Right ventricle myocardium superior (tissue), 1 donor: ENCODE measurements at places on chromosomes 1 and 21.

DNA sequence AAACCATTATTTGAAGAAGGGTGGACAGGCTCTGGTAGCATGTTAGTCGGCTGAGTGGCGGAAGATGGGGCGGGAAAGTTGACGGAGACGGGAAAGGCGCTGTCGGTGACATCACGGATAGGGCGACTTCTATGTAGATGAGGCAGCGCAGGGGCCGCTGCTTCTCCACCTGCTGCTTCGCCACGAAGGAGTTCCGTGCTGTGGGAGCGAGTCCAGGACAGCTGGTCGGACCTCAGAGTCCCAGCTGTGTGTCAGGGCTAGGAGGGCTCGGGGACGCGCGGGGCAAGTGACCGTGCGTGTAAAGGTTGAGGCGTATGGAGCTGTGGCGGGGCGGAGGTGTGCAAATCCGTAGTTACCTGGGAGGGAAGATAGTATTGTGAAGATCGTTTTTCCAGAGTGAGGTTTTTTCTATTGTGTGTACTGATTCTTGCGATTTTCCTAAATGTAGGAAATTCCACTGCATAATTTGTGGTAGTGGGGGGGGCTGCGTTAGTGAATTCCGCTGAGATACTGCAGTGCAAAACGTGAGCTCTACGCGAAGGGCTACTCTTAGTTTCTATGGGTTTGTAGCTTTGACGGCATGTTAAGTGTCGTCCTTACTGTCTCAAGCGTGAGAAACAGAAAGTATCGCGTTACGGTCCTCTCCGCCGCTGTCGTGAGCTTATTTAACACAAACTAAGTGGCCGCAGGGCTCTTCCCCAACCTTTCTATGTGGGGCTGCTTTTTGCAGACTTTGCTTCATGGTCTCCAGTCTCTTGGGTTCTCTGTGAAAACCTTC lies 111.2 kb upstream of the NBPF11 start:
- peak; percentile 47 for DNase-seq

DNA sequence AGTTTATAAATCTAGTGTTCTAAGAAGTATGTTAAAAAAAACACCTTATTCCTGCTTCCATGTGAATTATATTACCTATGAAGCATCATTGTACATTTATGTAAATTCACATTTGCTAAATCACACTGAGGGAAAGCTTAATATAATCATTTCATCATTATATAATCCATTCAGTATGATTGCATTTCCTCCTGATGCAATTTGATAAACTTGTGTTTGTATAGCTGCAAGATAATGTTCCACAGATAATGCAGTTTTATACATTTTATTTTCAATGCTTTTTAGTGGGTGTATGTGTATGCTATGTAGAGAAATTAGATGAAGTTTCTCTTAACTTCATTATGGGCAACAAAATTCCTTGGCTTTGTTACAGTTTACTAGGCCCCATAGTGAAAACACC lies 79.6 kb downstream of the HS2ST1 start:
- DNase-seq = no peak

DNA sequence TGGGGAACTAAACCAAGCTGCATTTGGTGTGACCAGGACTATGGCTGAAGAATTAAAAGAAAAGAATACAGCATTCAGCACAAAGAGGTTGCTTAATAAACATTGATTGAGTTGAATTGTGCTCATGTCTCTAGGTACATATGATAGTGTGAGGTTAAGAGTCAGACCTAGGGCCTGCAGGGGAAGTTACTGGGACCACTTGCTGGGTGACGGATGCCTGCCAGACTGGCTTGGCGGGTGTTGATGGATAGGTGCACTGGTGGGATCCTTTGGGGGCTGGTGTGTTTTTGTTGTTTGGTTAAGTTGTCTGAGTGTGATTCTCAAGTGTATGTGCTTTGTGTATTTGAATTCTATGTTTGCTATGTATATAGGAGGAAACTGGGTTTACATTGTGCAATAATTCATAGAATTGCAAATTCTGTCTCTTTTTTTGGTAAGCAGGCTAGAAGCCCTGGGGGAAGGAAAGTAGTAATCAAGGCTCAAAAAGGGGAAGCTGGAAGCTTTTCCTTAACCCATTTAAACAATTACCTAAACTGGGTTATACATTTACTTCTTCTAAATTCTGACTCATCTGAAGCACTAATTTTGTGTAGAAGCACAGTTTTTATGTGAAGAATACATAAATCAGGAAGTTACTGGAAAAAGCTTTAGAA lies 1.8 kb downstream of the CD101 start:
- no peak for DNase-seq

DNA sequence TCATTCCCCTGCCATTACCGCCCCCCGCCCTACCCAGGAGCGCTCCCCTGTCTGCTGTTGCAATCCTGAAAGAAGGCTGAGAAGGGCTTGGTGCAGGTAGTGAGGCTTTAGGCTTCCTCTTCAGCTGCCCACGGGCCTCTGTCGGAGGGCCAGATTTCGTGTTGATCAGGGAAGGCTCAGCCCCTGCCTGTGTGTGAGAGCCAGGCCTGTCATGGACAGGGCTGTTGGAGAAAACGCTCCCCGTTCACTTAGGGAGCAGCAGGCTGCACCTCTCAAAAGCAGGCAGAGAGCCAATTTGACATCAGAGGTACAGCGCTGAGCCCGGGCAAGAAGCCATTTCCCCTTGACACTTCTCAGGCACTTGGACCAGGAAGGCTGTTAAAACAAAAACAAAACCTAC lies 19.0 kb downstream of the TEX35 start:
- DNase-seq = no peak

DNA sequence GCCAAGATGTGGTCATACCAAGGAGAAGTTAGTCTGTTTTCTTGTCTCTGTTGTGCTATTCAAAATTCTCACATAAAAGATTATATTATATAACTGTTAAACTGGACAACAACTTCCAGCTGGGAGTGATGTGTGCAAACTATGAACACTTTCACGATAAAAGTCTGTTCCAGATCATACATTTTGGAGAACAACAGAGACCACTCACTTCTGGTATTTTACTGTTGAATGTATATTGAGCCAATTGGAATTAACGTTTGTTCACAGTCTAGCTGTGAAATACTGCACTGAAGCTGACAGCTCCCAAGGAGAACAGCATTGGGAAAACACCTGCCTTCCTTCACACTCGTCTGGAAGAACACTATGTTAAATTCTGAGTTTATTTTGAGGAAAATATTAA lies 860 bp upstream of the SHCBP1L start:
- no peak for DNase-seq

DNA sequence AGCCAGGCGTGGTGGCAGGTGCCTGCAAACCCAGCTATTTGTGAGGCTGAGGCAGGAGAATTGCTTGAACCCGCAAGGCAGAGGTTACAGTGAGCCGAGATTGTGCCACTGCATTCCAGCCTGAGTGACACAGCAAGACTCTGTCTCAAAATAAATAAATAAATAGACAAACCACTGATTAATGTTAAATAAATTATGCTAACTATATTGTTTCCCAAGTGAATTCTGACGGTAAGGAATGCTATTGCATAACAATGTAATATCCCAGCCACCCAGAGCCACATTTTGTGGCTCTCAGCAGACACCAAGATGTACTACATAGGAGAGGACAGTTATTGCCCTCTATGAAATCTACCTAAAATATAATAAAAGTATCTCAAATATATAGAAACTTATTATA lies 55.4 kb downstream of the LPGAT1 start:
- DNase-seq = no peak

- peak; percentile 75 for DNase-seq
Observed at GRCh38 chr1:65309304-65310077, at the start of gene DNAJC6. Gene DNAJC6, plus strand, starts transcription at chr1:65309543. Its CDS starts 203 bp downstream, at chr1:65309746.

DNA sequence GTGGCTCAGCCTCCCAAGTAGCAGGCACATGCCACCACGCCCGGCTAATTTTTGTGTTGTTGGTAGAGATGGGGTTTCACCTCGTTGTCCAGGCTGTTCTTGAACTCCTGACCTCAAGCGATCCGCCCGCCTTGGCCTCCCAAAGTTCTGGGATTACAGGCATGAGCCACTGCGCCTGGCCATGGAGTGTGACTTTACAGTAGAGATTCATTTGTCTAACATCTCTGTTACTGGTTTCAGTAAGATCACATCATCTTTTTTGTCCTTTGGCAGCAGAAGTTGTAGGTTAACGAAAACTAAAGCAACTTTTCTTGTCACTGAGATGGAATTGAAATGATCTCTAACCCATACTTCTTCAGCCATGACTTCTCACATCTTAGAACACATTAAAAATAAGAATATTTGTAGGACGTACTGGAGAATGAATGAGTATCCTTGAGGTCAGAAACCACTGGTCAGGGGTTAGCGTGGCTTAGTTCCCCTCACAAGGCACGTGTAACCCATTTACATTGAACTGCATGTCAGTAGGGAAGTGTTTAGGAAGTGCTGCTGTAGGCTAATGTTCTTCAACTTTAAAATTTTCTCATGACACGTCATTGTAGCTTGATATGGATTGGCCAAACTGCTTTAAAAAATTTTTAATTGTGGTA lies 75.9 kb downstream of the CAMTA1 start:
- DNase-seq = no peak

DNA sequence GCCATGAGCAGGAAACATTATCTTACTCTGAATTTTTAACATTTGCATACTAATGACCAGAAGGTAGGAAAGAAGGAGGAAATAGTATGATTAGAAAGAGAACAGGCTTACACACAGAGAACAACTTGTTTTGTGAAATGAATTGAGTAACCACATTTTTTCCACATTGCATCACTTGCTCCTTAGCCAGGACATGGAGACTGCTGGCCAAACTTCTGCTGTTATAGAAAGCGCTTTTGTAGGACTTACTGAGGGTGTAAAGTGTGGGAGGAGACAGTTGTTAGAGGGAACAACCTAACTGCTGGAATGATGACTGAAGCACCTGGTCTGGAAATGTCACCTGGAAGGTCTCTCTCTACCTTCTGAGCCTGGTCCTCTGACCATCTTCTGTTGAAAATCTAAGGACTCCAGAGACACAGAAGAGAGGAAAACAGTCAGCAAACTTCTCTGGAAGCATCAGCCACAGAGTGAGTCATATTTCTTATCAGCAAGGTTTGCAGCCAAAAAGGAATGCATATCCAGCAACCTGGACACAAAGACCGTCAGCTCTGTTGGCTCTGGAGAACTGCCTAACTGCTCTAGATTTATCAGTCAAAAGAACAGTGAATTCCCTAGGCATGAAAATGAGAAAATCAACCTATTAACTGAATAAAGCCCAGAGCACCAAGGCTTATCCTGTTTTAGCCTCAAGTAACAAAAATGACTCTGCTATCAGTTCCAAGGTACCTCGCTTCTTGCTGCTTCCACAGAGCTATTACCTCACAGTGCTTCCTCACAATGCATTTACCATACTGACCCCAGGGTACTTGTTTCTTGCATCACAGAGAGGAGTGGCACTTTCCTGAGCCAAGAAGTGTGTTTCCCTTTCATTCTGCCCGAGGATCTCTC lies 88.0 kb upstream of the SLFNL1 start:
- no peak for DNase-seq

DNA sequence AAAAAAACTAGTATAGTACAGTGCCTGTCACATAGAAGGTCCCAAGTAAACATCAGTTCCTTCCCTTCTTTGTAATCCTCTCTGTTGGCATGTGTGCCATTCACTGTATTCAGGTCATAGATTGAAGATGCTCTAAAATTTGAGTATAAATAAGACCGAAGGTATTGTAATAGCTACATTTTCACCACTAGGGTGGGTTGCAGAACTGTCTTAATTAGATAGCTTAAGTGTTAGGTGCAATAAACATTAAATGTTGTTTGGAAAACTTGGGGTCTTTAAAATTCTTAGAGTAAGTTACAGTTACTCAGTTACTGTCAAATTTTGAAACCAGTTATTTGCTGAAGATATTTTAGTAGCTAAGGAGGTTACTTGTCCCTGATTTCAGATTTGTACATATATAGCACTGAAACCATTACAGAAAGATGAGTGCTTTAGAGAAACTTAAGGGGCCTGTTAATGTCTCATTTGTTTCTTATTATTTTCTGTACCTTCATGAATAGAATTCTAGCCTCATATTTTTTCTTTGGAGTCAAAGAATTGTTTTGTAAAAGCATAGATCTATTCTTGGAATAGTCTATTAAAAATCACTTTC lies 24.3 kb downstream of the PER3 start:
- no peak for DNase-seq

DNA sequence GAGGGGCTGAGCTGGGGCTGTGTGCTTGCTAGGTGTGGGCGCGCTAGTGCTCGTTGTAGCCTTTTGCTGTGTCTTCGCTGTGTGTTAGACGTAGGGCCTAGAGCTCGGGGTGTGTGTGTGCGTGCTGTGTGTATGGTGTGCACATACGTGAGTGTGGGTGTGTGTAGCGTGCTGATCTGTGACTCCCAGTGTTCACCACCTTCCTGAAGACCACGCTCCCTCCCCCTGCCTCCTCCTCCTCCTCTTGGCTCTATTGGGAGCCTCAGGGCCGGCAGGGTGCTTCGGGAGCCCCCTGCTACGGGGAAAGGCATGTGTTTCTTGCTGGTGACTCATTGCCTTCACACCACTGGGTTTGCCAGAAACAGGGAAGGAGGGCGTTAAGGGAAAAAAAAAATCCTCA lies 9.4 kb upstream of the KCNC4 start:
- no peak for DNase-seq

DNA sequence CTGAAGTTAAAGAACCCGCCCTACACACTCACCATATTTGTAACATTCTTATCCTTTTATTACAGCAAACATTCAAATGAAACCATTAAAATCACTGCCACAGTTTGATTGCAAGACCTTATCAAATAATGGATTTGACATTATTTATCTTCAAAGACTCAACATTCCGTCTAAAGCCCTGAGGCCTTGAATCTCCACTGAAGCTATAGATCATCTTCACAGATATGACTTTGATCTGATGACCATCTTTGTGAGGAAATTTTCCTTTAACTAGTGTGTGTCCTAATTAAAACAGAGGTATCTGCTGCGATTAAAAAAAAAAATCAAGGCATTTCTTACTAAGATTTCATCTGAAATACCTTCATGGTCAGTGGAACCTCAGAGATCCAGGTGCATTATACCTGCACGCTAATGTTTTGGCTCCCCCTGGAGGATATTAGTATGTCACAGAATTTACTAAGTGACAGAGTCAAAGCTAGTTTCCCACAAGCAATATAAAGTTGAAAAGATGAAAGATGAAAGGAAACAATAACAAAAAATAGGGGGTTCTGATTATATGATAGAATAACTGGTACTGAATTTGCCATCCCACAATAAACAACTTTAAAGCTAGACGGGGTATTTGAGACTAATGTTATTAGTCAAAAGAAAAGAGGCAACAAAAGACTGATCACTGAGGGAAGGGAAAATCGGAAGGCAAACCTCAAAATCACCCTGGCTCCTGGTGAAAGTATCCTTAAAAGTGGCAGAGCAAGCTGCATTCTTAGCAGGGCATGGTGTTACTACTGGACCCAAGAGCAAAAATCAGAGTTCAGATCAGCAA lies 923.4 kb downstream of the NCAM2 start:
- no peak for DNase-seq

DNA sequence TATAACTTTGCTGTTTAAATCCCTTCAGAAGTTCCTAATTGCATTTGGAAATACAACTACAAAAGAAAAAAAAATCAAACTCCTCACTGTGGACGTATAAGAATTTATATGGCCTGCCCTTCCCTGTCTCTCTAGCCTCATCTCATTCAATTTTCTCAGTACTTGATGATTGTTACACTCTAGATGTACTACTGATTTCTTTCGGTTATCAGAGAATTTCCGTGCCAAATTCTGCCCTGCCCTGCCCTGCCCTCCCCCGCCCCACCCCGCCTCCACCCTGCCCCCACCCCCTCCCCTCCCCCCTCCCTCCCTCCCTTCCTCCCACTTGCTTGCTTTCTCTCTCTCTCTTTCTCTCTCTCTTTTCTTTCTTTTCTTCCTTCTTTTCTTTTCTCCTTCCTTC lies 71.7 kb upstream of the MPC2 start:
- DNase-seq = no peak

GRCh38 chr1:118081387-118081786 lies 103.6 kb downstream of the SPAG17 start:
- DNase-seq = no peak

GRCh38 chr21:45509566-45510465 lies 32.4 kb downstream of the SLC19A1 start:
- DNase-seq = peak; percentile 36
